ENCODE measurements at places on chromosomes 2 and 18. TPM values are rescaled to one million over a fixed set of nuclear protein-coding genes. Genes with fewer than 3 reads are reported as not detected.

LRRTM4 gene
- polyA plus RNA-seq: 1.7 TPM

KIF3C gene
- polyA plus RNA-seq: 19.1 TPM

WDCP gene
- 15.0 TPM for polyA plus RNA-seq

LYG1 gene
- 4.2 TPM for polyA plus RNA-seq

FAM124B gene
- polyA plus RNA-seq: 2.5 TPM

C2orf69 gene
- 11.1 TPM for polyA plus RNA-seq

IL36A gene
- polyA plus RNA-seq: not detected
